Calu3 (cell line): ENCODE measurements at places on chromosomes 3 and 15. TPM values are rescaled to one million over a fixed set of nuclear protein-coding genes. Genes with fewer than 3 reads are reported as not detected.

Gene KCNMB2
- not detected in 2 replicates for total RNA-seq

DNA sequence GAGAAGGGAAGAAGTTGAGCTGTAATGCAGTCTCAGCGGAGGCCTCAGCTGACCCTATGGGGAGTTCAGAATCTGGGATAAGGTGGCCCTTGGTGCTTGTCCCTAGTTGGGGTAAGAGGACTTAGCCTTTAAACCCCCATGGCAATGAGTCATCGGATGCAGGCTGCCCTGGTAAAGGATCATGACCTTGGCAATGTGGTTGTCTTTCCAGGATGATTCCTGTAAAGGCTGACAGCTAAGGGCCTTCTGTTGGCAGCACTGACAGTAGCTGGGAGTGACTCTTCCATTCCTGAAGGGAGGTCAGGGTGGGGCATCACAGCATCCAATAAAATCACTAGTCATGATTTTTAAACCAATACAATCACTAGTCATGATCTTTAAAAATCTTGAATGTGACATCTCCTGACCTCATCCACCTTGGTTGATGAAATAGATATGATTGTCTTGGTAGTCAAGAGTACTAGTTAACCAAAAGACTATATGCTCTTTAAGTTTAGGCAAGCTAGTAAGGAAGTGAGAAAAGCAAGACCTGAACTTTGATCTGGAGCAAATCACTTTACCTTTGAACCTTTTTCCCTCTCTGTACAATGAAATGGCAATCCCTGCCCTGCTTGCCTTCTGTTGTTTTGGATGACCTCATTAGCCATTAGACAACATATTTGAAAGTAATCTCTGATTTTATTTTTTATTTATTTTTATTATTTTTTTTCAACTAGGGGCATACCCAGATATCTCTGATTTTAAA is 71.3 kb upstream of the CACNA1D start:
- H3K4me1 ChIP-seq = no peaks in the 10 kb centered on the region
- H3K27ac ChIP-seq = no peak overlapping the region
- no peaks in the 10 kb centered on the region for H3K36me3 ChIP-seq
- no peak for DNase-seq

GRCh38 chr3:25863011-25863415 is 73.1 kb downstream of the OXSM start:
- DNase-seq = no peak
- no peak overlapping the region for H3K4me3 ChIP-seq
- no peaks in the 10 kb centered on the region for H3K27me3 ChIP-seq
- H3K36me3 ChIP-seq = no peaks in the 10 kb centered on the region
- no peak overlapping the region for H3K27ac ChIP-seq

- DNase-seq = peak; percentile 41
- H3K36me3 ChIP-seq = no peaks in the 10 kb centered on the region
- peaks cover 38% of the 10 kb centered on the region for H3K27me3 ChIP-seq
- H3K27ac ChIP-seq = no peak overlapping the region
Observed at GRCh38 chr3:126342991-126343648, 14.1 kb downstream of the KLF15 start.

DNA sequence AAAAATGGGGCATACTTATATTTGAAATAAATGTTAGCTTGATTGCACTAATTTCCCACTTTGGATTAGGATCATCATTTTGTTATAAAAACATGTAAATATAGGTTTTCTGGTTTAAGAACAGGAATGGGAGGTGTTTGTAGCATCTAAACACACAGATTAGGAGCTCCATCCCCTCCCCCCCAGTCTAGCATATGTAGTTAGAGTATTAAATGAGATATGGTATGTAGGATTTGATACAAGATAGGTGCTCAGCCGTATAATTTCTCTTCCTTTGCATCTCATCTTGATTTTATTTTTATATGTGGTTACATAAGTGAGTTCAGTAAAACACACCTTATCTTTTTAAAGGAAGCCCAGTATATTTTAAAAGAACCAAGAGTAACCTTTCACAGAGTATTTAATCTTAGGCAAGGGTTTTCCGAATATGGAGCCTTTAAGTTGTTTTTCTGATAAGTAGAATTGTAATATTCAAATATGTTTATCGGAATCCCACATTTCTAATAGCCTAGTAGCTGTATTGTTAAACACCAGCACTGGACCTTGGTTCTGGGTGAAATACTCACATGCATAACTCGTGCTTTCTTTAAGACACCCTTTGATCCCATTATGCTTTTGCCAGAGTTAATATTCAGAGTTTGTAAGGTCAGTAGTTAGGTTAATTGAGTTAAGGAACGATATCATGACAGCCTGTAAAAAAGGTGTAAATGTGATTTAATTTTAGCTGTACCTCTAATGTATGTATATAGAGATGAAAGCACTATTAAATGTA is 2.3 kb downstream of the SLC25A36 start:
- DNase-seq = no peak
- H3K27ac ChIP-seq = peak overlapping the region; percentile 97

GRCh38 chr3:152769523-152769922 is 65.4 kb upstream of the P2RY1 start:
- H3K27ac ChIP-seq = no peak overlapping the region
- no peak overlapping the region for H3K4me3 ChIP-seq
- H3K27me3 ChIP-seq = no peaks in the 10 kb centered on the region

DNA sequence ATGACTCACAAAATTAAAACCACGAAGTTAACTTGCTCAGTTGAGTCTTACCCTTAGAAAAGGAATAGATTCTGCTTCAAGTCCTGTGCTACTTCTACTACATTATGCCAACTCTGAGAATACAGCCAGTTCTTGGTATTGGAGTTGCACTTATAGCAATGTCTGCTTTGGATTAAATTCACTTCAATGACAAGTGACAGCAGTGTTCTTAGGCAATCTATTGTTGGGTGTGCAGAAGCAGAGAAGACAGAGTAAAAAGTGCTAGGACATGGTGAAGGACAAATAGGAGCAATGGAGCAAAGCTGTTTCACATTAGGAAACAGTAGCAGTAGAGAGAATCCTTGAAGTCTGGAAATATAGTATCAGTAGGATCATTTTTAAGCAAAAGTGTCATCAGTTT is 713.1 kb downstream of the SI start:
- H3K36me3 ChIP-seq = no peaks in the 10 kb centered on the region
- DNase-seq = no peak
- no peaks in the 10 kb centered on the region for H3K27me3 ChIP-seq
- H3K4me1 ChIP-seq = no peaks in the 10 kb centered on the region
- H3K4me3 ChIP-seq = no peak overlapping the region

DNA sequence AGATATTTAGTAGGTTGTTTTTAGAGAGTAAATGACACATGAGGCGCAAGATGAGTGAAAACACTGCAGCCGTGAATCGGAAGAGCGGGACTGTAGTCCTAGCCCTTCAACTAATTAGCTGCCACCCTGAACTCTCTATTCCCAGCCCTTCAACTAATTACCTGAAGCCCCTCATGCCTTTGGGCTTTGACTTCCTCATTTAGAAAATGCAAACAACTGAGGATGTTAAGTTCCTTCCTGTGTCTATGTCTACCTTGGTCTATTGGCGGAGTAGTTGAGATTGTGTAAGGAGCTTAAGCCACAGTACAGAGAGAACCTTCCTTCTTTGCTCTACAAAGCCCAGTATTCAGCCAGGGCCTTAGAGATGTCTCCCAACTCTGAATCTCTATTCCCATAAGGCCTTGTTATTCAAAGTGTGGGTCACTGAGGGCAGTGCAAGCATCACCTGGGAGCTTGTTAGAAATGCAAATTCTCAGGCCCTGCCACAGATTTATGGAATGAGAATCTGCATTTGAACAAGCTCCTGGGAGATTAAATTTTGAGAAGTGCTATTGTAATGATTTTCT is 71.8 kb upstream of the SCN5A start:
- H3K27me3 ChIP-seq = peaks cover 61% of the 10 kb centered on the region
- H3K36me3 ChIP-seq = no peaks in the 10 kb centered on the region
- H3K27ac ChIP-seq = no peak overlapping the region
- no peak overlapping the region for H3K4me3 ChIP-seq
- H3K4me1 ChIP-seq = no peaks in the 10 kb centered on the region
